ENCODE measurements at places on chromosomes 5 and 9.

GRCh38 chr5:5475975-5476374 is 53.5 kb downstream of the ICE1 start:
- DNase-seq = no peak

- DNase-seq = no peak
Measured at GRCh38 chr5:78922879-78923621, 62.1 kb downstream of the ARSB start.

GRCh38 chr5:147245381-147246165 is 10.7 kb downstream of the STK32A start:
- no peak for DNase-seq

DNA sequence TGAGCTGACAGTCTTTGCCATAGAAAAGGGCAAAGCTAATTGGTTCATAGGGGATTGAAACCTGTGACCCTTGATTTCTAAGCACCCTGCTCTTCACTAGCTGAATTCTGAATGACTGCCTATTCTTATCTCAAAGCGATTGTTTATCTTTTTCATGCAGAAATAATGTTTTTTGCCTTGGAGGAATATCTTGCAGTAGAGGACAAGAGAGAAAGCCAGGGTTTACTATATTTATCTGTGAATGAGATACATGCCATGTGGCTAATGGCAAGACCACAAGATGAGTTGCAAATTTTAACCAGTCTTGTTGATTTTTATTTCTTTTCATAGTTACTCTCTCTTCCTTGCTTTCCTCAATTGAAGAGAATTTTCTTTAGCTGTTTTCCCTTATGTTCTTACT is 185.0 kb downstream of the CNTLN start:
- DNase-seq = no peak

GRCh38 chr9:82989929-82990328 is 73.0 kb downstream of the RASEF start:
- DNase-seq = no peak

- no peak for DNase-seq
Measured at GRCh38 chr5:172902497-172903472, 56.4 kb upstream of the RPL26L1 start.

- no peak for DNase-seq
Measured at GRCh38 chr9:99023831-99024230, 80.1 kb downstream of the COL15A1 start.

- DNase-seq = no peak
Measured at GRCh38 chr9:16833296-16833835, 37.1 kb downstream of the BNC2 start.

- DNase-seq = no peak
Measured at GRCh38 chr9:14863402-14863801, 46.8 kb downstream of the FREM1 start.

DNA sequence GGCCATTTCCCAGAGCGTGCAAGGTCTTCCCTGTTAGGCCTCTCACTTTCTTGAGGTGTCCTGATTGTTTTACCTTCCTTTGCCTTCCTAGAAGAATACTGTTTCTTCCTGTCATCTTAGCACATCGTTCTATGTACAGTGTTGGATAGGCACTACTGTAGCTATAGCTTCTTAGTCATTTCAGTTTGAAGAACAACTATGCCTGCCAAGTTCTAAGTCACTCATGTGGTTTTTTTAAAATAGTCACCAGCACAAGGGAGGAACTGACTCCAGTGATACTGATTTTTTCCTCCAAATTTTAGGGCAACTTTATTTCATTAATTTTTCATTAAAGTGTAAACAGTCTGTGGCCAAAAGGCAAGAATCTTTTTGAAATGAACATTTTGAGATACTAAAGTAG is 122.4 kb upstream of the NR5A1 start:
- no peak for DNase-seq

DNA sequence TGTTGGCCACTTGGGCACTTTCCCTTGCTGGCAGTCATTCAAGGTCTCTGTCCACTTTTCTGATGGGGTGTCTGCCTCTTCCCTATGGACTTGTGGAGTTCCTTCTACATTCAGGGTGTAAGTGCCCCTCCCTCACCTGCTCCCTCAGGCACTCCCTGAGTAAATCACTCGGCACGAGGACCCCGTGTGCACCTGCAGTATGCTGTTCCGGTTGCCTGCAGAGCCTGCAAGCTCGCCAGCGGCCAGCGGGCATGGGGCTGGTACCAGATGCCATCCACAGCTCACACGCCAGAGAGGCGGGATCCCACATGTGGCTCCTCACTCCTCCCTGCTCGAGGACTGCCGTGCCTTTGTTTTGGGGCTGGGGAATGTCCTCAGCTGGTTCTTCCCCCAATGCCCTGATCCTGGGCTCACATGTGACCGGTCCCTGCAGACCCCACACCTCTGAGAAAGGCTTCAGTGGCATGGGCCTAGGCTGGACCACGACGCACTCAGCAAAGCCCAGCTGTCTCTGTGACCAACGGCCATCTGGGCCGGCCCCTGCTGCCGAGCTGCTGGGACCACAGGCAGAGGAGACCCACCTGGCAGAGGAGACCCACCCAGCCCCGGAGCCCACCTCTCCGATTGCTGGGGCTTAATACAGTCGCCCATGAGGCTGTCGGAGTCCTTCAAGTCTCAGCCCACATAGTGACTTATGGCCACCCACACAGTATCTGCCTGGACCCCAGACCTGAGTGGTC is 46.1 kb upstream of the CLPTM1L start:
- no peak for DNase-seq

- no peak for DNase-seq
Measured at GRCh38 chr9:21964925-21965385, 29.2 kb downstream of the CDKN2A start.

DNA sequence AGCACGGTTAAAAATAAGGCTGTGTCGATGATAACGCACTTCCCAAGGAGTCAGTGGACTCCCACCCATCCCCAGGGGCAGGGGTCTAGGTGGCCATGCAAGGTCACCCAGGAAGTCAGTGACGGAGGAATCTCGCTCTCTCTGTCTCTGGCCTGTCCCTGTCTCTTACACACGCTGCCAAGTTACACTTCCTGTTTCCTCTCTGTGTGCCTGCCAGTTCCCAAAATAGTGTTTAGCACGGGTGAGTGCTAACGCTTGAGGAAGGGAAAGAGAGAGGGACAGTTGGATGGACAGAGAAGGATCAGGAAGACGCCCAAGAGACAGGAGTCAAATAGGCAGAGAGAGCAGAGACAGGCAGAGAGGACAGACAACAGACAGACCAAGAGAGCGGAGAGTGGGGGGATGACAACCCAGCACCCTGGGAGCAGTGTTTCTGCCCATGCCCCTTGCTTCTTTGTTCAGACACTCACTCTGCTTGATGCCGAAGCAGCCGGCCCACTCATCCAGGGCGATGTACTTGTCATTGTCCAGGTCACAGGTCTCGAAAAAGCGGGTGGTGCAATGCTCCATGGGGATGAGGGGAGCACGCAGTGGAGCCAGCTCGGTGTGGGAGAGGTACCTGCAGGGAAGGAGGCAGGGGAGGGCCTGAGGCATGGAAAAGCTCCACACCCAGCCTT is 23.0 kb downstream of the SPARC start:
- DNase-seq = no peak

DNA sequence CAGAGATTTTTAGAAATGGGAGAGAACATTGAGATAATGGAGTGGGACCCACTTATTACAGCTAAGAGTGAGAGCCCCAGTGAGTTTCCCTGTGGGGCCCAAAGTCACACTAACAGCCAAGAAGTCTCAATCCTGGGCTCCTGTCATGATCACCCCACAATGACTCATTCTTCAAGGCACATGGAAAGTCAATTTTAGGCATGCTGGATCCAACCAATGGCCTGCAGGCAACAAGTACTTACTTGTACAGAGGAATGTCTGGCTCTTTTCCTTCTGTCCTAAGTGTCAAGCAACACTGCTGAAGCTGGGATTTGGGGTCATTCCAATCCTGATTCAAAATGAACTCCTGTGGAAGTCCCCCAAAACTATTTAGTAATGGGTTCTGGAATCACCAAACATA is 123.1 kb downstream of the DROSHA start:
- no peak for DNase-seq

DNA sequence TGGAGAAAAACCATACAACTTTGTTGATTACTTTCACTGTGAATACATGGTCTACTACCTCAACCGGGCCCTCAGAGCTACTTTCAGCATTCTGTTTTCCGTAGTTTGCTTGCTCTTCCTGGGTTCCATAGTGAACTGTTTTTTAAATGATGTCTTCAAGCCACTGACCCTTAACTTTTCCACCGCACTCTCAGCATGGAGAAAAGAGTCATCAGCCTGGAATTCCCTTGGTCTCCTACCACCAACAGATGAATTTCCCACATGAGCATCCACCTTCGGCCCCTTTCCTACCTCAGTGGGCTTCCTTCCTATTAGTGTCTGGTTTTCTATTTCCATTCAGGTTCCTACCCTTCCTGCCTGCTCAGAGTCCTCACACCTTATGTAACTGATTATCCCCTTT is 135.9 kb upstream of the ADAMTSL1 start:
- DNase-seq = no peak

GRCh38 chr9:27150746-27151406 is 41.9 kb downstream of the TEK start:
- DNase-seq = no peak

GRCh38 chr5:124658867-124659557 is 87.4 kb downstream of the ZNF608 start:
- DNase-seq = no peak

- no peak for DNase-seq
Measured at GRCh38 chr9:20563917-20564316, 58.4 kb downstream of the MLLT3 start.

- no peak for DNase-seq
Measured at GRCh38 chr9:89138463-89139390, 39.9 kb downstream of the SHC3 start.

GRCh38 chr5:151250346-151251000 is 2.5 kb upstream of the GM2A start:
- DNase-seq = no peak

DNA sequence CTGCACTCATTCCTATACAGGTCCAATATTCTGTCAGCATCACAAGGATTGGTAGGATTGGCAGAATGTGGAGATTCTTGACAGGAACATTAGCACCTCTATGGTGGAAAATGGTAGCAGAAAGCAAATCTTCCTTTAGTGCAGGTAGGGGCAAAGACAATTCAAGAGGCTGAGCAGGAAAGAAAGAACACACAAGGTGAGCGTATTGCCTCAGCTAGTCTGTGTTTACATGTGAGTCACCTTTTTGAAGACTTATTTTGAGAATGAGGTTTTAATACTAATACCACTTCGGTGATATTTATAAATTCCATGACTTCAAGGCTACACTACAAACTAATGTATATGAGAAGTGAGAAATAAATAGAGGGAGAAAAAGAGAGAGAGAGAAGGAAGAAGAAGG is 717.0 kb downstream of the BRINP1 start:
- DNase-seq = no peak

GRCh38 chr9:89750117-89750791 is 145.4 kb downstream of the GADD45G start:
- DNase-seq = no peak

DNA sequence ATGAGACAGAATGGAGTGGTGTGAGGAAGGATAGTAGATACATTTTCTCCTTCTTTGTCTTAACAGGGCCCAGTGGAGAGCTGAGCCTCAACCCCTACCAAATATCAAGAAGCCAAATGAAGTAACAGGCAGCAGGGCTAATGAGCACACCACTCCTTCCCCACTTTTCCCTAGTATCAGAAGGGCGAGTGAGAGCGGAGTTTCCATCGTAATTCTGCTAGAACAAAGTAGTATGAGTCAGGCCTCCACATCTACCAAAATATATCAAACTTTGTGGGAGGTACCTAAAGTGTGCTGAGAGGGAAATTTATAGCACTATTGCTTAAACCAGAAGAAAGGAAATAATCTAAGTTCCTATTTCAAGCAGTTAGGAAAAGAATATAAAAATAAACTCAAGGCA is 769.0 kb upstream of the RGMB start:
- no peak for DNase-seq

GRCh38 chr5:107370396-107370968 is 300.3 kb downstream of the EFNA5 start:
- no peak for DNase-seq

GRCh38 chr9:29701971-29702370 is 2128.7 kb upstream of the C9orf72 start:
- DNase-seq = no peak

DNA sequence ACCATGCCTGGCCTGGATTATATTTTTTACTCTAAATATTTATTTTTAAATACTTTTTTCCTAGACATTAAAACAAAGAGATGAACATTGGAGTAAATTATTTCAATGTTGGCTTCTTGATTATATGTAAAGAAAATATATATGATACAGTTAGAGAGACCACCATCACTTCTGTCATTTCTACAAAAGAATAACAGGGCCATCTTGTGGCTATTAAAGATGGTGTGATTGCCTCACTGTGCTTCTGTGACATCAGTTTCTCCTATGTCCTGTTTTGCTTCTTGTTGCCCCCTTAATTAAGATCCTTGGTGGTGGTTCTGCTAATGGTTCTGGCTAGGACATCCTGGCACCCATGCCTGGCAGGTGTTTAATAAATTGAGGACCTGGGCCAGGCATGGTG is 32.9 kb downstream of the NDFIP1 start:
- no peak for DNase-seq

- no peak for DNase-seq
Measured at GRCh38 chr5:117182104-117182503, 607.5 kb upstream of the SEMA6A start.

DNA sequence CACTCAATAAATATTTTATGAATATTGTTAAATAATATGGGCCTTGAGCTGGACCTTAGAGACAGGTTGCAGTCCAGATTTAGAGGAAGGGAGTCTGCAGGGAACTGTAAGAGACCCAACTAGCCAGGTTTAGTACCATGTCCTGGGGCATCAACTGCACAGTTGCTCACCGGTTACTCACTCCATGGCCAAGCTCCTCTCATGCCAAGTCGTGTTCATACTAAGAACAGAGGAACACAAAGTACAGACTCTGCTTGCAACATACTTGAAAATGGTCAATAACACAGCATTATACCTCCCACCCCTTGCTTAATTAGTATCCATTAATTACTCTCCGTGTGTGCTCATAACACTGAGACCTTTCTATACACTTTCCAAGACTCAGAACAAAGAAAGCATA is 317.6 kb upstream of the PIK3R1 start:
- no peak for DNase-seq

- no peak for DNase-seq
Measured at GRCh38 chr9:101477214-101477613, 41.6 kb upstream of the ALDOB start.

GRCh38 chr5:1815881-1816292 is 14.7 kb downstream of the NDUFS6 start:
- no peak for DNase-seq

DNA sequence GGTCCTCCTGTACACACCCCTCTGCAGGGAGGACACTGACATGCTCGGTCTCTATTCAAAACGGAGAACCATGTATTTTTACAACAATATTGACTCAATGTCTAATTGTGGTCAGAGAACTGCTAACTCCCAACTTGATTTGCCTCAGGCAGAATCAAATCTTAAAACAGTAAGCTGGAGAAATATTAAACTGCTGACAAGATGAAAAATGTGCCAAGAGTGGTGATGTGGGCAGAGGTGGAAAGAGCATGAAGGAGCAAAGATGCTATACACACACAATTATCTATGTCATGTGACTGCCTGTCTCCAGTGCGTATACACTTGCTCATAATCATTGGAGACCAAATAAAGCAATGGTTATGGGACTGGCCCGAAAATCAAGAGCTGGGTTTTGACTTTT is 556.1 kb upstream of the ZNF608 start:
- no peak for DNase-seq

- DNase-seq = no peak
Measured at GRCh38 chr5:135964670-135965320, 10.0 kb upstream of the LECT2 start.
